Activated CD4-positive, alpha-beta T cell treated with anti-CD3 and anti-CD28 coated beads, Interleukin-2, amount 50 U/mL, for 4 hours (primary cell): ENCODE measurements at places on chromosomes 2 and 18.

DNA sequence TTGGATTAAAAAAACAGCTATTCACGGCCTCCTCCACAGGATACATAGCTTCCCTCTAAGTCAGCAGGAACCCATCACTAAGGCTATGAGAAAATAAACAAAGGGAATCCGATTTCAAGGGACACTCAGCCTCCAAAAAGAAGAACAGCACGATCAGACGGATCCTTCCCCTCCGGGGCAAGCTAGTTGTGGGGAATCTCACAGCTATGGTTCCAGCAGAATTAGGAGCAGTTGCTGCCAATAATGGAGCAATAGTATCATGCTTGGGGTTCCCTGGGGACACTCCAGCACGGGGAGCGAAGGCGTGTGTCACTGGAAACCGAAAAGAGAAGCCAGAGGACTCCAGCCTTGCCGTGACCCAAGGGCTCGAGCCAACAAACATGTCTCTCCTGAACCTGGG, 163.1 kb downstream of the TTC32 start:
- DNase-seq: no peak

- DNase-seq: peak; percentile 28
Observed at GRCh38 chr18:32049393-32050171, 31.0 kb downstream of the RNF125 start.

- no peak for DNase-seq
Observed at GRCh38 chr2:29821591-29821990, 99.8 kb downstream of the ALK start.

DNA sequence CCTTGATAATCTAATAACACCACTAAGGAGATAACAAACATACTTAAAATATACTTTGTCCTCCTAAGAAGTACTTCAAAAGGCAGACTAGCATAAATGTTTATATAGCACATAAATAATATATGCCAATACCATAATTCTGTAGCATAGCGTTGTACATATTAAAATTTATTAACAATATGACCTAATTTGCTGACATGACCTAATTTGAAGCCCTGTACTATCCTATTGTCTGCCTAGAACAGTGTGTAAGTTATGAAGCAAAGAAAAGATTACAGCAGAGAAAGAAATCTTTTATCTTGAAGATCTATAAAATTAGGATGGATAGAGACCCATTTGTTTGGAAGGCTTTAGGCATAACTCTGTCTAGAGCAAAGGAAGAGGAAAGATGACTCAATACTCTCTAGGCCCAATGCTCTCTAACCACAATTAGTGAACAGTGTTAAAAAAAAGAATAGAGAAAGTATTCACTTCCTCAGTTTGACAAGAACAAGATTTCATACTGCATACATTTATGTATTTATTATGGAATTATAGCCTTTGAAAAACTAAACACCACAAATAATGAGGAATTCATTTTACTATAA, 231.3 kb downstream of the ZRANB3 start:
- DNase-seq: no peak

DNA sequence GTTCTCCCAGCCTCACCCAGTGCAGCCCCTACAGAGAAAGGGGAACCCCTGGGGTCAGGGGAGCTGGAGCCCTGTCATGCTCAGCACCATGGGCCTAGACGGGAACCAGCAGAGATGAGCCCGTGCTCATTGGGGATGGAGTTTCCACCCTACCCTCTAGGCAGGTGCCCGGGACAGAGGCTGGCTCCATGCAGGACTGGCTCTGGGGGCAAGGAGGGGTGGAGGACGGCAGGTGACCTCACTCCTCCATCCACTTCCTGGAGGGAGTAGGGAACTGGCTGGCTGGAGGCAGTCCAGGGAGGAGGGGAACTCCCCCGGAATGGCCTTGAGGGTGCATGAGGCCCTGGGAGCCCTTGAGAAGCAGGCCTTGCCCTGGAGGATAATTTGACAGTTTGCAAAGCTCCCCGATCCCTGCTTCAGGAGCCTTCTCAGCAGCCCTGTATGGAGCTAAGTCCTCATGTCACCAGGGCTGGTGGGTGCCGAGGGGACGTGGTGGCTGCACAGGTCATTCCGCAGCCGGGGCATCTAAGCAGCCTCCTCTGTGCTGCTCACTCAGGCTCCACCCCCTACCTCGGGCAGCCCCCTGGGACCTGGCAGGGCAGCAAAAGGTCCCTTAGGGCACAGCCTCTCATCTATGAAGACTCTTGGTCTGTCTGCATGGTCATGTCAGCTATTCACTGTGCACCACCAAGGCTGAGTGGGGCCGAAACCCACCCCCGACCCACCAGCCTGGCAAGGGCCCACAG, 2.1 kb downstream of the NEURL3 start:
- DNase-seq: no peak

DNA sequence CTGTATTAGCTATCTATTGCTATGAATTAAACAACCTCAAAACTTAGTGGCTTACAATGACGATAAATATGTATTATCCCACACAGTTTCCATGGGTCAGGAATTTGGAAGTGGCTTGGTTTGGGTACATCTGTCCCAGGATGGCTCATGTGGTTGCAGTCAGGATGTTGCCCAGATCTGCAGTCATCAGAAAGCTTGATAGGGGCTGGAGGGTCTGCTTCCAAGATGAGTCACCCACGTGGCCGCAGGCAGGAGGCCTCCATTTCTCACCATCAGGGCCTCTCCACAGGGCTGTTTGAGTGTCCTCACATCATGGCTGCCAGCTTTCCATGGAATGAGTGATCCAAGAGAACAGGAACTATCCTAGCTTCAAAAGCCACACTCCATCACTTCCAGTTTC, 46.4 kb downstream of the CHRNA1 start:
- DNase-seq: no peak

DNA sequence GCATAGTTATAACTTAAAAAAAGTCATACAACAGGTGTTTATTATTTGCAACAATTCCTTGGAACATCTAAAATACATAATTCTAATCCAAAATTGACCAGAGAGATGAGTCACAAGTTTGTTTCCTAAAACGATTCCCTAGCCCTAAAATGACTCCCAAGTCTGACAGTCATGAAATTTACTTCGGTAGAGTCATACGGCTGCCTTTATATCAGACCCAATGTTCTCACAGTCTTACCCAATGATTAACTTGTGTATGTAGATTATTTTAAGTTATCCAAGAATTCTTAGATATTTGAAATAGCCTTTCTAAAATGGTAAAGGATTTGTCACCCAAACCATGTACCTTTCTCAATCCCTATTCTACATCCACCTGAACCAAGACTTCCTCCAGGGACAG, 174.9 kb downstream of the LAMA1 start:
- DNase-seq: no peak

GRCh38 chr2:14285812-14286211, 346.7 kb upstream of the LRATD1 start:
- no peak for DNase-seq

DNA sequence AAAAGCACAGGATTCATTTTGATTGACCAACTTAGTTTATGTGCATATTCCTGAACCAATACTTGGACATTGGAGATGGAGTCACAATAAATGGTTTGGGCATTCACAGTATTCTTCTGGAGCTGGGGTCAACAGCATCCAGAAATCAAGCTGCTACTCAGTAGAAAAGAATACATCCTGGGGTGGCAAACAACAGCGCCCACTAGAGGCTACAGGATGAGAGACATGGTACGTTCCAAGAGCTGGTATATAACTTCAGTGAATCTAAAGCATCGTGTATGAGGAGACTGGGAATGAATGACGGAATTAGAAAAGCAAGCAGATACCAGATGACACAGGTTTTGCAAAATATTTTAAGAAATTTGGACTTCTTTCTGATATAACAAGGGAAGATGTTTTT, 142.9 kb upstream of the FIGN start:
- DNase-seq: no peak

DNA sequence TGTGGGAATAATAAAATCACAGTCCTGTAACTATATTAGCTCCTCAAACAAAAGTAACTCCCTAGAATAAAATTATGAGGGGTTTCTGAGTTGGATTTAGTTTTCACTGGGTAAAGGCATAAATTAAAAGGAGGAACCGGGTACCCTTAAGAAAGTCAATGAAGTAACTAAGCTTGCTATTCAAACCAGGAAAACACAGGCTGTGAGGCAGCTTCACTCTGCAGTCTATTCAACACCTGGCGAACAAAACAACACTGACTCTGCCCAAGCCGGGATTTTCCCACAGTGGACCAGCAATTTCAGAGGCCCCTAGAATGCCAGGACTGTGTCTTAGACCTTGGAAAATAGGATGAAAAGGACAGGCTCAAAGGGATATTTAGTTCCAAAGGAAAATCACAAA, 24.6 kb upstream of the CREB1 start:
- no peak for DNase-seq

- no peak for DNase-seq
Observed at GRCh38 chr2:177394594-177394973, 2.0 kb downstream of the AGPS start.

DNA sequence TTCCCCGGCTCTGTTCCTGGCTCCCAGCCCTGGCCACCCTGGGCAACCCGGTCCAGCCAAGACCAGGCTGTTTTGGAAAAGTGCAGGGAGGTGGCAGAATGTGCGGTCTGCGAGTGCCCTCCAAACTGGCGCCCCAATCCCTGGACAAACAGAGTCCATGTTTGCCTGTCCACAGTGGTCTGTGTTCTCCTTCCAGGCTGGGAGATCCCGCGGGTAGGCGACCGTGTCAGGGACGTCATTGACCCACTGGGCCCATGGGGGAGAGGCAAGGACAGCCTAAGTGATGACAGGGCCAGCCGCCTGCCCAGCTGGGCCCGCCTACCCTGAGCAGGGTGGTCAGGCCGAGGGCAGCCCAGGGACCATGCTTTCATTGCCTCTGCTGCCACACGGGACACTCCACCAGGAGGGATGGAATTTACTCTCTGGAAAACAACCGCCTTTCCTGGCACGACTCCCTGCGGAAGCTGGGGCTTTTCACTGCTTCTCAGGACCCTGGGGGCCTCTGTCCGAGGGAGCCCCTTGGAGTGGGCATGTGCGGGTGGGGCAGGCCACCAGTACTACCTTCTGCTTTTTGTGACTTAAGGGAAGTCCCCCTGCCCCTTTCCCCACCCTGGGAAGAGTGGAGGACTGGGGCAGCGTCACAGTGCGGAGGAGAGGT, 20.1 kb downstream of the CYP26B1 start:
- DNase-seq: no peak

DNA sequence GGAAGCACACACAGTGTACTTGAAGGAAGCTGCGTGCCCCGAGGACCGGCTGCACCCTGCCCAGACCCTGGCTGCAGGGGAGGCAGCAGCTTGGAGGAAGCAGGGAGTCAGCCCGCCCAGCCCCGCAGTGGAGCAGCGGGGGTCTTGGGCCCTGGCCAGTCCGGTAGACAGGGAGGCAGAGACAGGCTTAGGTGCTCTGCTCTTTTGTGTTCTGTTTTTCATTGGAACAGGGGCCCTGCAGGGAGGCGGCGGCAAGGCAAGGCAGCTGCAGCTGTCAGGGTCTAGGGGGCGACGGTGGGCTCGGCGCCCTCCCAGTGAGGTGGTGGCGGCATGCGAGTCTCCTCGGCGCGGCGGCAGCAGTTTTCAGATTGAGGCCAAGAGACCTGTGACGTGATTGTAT, 53.3 kb upstream of the TFCP2L1 start:
- DNase-seq: no peak

DNA sequence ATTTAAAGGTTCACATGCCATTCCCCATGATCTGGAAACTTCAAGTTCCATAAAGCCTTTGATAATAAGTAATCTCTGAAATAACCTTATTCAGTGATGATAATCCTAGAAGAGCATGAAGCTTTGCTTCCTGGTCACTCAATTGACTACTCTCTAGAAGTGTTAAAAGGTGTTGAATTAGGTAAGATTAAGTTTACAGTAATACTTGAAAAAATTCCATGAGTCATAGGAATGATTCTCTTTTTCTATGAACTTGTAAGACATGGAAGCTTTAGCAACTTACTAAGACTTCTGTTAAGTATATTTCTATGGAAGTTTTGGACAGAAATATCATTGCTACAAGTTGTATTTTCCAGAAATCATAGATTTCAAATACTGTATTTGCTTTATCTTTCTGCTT, 100.6 kb downstream of the MYO1B start:
- no peak for DNase-seq

DNA sequence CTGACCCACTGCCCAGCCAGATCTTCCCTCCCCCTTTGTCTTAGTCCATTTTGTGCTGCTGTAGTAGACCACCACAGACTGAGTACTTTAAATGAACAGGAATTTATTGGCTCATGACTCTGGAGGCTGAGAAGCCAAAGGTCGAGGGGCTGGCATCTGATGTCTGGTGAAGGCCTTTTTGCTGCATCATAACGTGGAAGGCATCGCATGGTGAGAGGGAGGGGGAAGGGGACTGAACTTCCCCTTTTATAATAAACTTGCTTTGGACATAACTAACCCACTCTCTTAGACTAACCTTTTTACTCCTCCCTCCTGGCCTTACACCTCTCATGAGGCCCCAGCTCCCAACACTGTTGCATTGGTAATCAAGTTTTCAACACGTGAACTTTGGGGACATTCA, 83.8 kb downstream of the MAP4K4 start:
- no peak for DNase-seq

DNA sequence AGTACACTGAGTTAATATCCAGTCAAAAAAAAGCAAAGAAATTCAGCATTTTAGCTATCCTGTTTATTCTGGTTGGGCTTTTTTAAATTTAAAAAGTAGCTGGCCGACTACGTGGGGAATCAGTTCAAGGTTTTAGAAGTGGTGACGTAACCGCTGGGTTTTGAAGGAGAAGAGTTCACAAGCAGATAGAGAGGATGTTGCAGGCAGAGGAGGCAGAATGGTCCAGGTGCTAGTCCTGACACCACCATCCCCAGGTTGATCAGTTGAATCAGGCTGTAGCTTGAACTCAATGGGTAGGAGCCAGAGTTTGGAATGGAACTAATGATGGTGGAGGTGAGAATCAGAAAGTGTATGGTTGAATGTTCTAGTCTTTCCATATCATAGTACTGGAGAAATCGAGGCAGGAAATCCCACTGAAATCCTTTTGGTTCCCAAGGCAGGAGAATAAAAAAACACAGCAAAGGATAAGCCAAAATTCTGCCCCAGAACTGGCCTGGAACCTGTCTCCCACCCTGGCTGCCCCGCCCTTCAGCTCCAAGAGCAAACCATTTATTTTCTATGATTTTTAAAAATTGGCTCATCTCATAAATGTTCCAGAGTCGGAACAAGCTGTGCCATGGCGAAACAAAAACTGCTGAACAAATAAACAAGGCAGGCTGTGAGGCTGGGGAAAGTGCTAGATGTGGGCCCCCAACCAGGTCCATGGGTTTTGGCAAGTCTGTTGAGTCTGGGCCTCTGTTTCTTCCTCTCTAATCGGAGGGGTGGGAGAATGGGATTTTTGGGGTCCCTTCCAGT, 44.0 kb downstream of the SLC4A1AP start:
- no peak for DNase-seq

- no peak for DNase-seq
Observed at GRCh38 chr2:143084462-143084861, 44.8 kb upstream of the ARHGAP15 start.

DNA sequence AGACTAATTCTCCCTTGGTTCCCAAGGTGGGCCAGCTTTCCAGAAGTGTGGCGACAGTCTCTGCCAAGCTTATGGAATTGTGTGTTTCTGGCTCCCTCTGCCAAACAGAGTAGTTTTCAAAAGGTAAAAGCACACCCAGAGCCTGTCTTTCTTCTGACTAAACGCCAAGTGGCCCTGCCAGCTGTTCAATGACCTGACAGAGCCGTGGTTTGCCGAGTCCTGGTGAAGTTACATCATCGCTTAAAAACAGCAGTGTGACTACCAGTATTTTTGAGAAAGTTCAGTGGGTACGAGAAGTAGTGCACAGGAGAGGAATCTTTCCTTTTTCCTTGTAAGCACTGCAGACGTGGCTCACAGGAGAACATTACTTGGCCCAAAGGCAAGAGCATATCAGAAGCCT, 1.9 kb downstream of the PER2 start:
- DNase-seq: no peak

- DNase-seq: no peak
Observed at GRCh38 chr2:24957976-24958375, 13.8 kb downstream of the DNAJC27 start.

GRCh38 chr2:127640082-127641072, 5.6 kb upstream of the GPR17 start:
- no peak for DNase-seq
